Activated CD4-positive, alpha-beta T cell treated with anti-CD3 and anti-CD28 coated beads, Interleukin-2, amount 50 U/mL, for 48 hours (primary cell): ENCODE measurements at places on chromosomes 3 and 15.
A peak's percentile ranks its signal among the peaks of the same experiment; 100 is the strongest.

DNA sequence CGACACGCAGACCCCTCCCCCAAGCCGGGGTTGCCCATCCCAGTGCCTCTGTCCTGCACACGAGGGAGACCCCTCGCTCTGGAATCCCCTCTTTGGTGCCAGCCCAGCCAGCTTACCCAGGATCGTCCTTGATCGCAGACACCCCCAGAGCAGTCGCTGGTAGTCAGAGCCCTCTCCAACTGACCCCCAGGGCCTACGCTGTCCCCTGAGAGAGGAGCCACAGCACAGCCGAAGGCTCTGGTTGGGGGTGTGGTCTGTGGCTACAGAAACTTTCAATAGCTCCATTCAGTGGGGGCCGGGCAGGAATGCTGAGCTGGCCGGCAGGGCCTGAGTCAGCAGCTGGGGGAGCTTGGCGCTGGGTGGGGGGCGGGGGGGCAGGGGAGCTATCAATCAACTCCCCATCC, at the start of gene LCTL:
LCTL (minus strand) TSS at position 258 of the 404 bp plus-strand sequence. CDS start 633 bp downstream, outside the sequence.
- no peak for DNase-seq

GRCh38 chr15:29533647-29534046, 264.0 kb upstream of the NSMCE3 start:
- no peak for DNase-seq

DNA sequence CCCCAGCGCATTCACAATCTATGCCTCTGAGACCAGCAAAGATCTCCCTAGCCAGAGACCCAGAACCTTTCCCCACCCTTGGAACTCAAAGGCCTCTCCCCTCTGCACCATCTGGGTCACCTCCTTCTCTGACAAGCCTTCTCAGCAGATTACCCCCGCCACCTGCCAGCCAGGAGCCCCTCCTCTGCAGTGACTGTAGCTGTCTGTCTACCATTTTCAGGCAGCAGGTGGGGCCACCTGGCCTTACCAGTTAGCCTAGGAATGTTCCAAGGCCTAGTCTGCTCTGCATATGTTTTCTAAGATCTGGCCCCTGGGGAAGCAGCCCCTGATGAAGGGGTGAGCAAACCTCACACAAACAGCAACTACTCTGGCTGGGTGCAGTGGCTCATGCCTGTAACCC, 2.4 kb downstream of the MYLK start:
- no peak for DNase-seq

GRCh38 chr3:71857956-71858355, 73.0 kb upstream of the PROK2 start:
- DNase-seq, result no peak

DNA sequence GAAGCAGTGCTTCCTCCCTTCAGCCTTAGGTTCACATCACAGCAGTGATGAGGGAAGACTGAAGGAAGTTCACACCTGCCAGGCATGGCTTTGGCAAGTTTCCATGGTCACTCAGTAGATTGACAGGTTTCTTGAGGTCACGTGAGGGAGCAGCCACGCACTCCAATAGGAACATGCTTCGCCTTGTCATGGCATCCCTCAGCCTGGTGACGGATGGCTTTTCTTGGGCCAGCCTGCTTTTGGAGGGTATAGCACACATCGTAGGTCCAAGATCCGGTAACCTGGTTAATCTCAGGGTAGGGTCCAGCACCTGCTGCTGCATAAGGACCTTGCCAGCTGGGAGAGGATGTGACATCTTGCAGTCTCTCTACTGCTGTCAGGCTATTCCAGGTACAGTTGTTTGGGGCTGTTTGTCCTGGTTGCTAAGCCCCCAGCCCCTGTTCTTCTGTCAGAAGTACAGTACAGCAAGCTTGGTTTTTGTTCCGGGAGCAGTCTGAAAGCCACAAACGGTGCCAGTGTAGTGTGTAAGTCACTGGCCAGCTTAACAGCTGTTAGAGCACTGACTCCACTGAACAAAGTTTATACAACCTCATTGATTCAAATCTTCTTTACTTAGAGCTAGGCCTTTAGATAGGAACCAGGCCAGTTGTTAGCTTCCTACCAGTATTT, 42.3 kb downstream of the PSMD6 start:
- DNase-seq, result no peak

- DNase-seq, result no peak
Measured at GRCh38 chr15:77123854-77124253, 52.9 kb upstream of the TSPAN3 start.

- DNase-seq, result no peak
Measured at GRCh38 chr15:40444736-40445135, 4.0 kb downstream of the BAHD1 start.

GRCh38 chr3:13590841-13591520, 42.1 kb downstream of the FBLN2 start:
- no peak for DNase-seq

- DNase-seq, result no peak
Measured at GRCh38 chr15:93700051-93700450, 531.3 kb upstream of the MCTP2 start.

DNA sequence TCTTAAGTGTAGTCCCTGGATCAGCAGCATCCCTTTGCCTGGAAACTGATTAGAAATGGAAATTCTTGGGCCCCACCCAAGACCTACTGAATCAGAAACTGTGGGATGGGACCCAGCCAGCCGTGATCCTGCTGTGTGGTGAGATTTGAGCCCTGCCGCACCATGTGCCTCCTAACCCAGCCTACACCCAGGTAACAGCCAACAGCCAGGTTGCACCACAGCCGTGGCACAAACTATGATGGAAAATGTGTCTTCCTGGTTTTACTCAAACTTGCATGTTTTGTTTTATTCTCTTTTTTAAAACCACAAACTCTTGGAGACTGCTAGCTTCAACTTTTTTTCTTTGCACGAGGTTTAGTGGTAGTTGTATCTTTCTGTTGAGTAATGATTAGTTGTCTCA, 2.6 kb downstream of the LIMD1 start:
- DNase-seq, result peak; percentile 47

DNA sequence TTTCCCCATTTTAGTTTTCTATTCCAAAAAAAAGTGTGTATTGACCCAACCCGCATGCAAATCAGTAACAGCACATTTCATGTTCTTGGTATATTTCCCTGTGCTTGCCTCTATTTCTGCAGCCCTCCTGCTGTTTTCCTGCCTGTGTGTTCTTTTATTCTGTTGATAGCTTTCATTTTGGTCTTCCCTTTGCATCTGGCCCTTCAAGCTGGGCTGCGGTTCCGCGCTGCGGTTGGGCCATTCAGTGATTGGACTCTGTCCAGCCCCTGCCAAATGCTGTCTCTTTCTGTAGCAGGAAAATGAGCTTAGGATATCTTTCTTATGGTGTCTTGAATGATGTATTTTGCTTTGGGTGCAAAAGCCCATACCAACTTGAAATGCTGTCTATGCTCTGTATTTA, 49.9 kb downstream of the ZNF621 start:
- DNase-seq, result no peak

GRCh38 chr3:52506266-52506966, 11.3 kb downstream of the STAB1 start:
- DNase-seq, result no peak

- no peak for DNase-seq
Measured at GRCh38 chr15:67611370-67612369, 69.2 kb downstream of the MAP2K5 start.

DNA sequence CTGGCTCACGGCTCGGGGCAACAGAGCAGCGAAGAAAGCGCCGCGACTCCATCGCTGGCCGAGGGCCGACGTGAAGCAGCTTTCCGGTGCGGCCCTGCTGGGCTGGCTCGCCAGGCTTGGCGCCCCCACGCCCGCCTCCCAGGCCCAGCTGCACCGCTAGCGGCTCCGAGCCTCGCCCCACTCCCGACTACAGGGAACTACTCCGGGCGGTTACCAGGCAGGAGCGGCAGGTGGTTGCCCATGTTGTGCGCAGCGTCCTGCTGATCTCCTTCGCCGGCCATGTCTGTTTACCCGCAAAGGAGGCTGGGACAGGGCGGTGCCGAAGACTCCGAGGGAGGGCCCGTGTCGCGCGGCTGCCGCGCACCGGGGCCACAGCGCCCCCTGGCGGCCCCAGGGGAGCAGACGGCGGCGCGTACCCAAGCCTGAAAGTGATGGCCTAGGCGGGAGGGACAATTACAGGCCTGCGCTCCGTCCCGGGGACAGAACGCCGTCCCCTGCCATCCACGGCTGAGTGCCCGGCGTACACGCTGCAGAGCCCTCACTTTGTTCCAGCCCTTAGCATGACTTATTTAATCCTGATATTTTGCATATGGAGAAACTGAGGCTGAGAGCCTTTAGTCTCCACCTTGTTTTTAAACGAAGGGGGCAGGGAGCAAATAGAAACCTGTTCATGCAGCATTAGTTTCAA, at the start of gene CRBN:
CRBN (minus strand) TSS at position 285 of the 688 bp plus-strand sequence; CDS start at position 281, 4 bp downstream.
- DNase-seq, result peak; percentile 87

DNA sequence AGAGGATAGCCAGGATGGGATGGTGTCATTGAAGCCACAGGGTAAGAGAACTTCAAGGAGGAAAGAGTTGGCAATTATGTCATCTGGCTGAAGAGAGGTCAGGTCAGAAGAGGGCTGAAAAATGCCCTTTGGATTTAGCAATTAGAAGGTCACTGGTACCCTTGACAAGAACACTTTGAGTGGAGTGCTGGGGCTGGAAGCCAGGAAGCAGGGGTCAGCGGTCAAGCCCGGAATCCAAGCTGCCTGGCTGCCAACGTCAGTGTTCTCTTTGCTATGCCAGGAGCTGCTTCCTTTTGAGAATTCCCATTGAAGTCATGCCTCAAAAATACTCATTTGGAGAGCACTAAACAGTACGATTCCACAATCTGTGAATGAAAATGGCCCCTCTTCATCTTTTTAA, 386.5 kb downstream of the SHQ1 start:
- DNase-seq, result no peak

- no peak for DNase-seq
Measured at GRCh38 chr3:144557515-144557914, 585.9 kb downstream of the DIPK2A start.

GRCh38 chr3:70501561-70501960, 189.1 kb upstream of the MDFIC2 start:
- no peak for DNase-seq

- DNase-seq, result no peak
Measured at GRCh38 chr3:81968658-81969057, 207.2 kb upstream of the GBE1 start.

GRCh38 chr15:39581242-39581792, 438 bp downstream of the THBS1 start:
- DNase-seq, result no peak

GRCh38 chr15:39031596-39031995, 467.0 kb upstream of the RASGRP1 start:
- no peak for DNase-seq

- no peak for DNase-seq
Measured at GRCh38 chr3:170494766-170495165, 76.1 kb downstream of the CLDN11 start.

GRCh38 chr3:126926684-126927400, 56.1 kb upstream of the PLXNA1 start:
- no peak for DNase-seq

- DNase-seq, result no peak
Measured at GRCh38 chr15:71352125-71352524, 236.9 kb downstream of the THSD4 start.

- DNase-seq, result no peak
Measured at GRCh38 chr3:110352841-110353604, 718.6 kb upstream of the NECTIN3 start.

GRCh38 chr3:178804606-178805005, 267.0 kb downstream of the ZMAT3 start:
- DNase-seq, result no peak

DNA sequence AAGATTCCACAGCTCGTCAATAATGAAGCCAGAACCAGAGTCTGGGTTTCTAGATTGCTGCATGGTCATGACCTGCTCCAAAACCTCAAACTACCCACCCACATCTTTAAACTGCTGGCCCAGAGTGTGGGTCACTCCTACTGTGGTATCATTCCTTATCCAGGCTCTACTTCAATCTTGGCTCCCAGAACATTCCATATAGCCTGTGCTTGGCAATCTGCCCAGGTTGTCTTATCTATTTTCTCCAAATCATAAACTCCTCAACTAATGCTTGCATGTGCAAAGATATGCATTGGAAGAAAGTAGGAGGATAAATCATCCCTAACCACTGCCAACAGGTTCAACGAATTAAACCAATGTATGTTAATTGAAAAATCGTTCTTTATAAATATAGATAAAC, 169.7 kb downstream of the ANXA2 start:
- no peak for DNase-seq

DNA sequence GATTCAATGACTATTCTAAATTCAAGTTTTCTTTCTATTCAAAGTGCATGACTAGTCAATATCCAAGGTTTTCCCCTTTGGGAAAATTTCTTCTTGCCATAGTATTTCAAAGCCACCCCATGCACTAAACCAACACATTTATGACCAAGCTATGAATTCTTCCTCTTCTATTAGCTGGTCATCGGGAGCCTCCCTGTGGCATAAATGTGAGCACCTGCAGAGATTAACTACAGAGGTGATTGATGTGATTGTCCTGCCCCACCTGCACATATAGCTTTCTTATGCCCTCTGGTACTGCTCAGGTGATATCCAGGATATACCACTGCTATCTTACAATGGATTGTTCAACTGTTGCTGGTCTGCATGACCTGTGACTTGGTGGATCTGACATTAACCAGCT, 694.9 kb downstream of the ZBBX start:
- DNase-seq, result no peak

- DNase-seq, result no peak
Measured at GRCh38 chr15:56428821-56429458, 36.0 kb downstream of the MNS1 start.

- no peak for DNase-seq
Measured at GRCh38 chr3:129449279-129450115, 9.5 kb downstream of the IFT122 start.

DNA sequence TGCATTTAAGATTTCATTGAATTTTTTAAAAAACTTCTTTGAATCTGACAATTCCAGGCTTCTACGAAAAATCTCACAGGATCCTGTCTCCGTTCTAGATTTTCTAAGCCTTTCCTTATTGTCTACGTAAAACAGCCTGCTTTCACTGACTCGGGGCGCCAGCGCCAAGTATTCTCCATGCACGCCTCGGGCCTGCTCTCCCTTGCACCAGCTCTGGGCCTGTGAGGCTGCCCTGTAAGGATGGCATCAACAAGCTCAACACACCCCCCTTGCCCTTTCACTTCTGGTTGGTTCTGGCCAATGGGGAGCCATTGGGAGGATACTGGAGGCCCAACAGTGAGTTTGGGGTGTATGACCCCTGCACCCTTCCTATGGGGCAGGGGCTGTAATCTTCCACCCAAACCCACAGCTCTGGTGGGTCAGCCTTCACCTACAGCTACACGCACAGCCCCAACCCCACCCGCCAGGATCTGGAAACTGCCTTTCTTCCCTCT, 47.8 kb downstream of the SLC41A3 start:
- DNase-seq, result no peak

GRCh38 chr3:123961508-123961856, 453 bp upstream of the CCDC14 start:
- DNase-seq, result no peak

GRCh38 chr15:43218908-43219706, 1.7 kb downstream of the EPB42 start:
- no peak for DNase-seq

- DNase-seq, result no peak
Measured at GRCh38 chr15:38335116-38335515, 82.5 kb downstream of the SPRED1 start.

- no peak for DNase-seq
Measured at GRCh38 chr3:186058225-186058624, 50.7 kb downstream of the ETV5 start.
